Stimulated activated CD8-positive, alpha-beta memory T cell treated with anti-CD3 and anti-CD28 coated beads, Interleukin-15, amount 100 ng/mL, for 4 hours (primary cell): ENCODE measurements at places on chromosomes 6 and 20.

DNA sequence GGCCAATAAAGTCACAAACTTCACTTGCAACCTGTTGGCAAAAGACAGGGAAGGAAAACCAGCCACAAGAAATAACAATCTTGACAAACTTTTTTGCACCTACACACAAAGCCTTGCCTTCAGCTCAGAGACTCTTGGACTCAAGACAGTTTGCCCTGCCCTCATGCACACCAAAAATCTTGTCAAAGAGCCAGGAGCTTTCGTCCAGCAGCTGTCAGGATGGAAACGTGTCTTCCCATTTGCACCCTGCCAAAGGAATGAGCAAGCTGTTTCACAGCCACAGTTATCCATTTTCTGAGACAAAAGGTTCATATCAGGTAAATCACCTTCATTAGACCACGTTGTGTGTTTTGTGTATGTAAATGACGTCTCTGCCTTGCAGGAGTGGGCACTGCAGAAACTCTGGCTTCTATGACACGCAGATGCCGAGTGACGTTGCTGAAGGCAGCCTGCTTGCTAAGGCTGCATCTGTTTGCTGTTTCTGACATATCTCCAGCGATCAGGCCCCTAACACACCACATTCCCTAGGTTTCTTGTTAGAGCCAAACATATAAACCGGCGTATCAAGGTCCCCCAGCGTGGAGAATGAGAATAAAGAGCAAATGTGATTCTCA, 193.4 kb downstream of the SYNDIG1 start:
- no peak for DNase-seq

- DNase-seq: no peak
These were observed 336.0 kb downstream of the DHX35 start for GRCh38 chr20:39298121-39298520.

GRCh38 chr6:111211411-111212030, 124.2 kb downstream of the SLC16A10 start:
- no peak for DNase-seq

DNA sequence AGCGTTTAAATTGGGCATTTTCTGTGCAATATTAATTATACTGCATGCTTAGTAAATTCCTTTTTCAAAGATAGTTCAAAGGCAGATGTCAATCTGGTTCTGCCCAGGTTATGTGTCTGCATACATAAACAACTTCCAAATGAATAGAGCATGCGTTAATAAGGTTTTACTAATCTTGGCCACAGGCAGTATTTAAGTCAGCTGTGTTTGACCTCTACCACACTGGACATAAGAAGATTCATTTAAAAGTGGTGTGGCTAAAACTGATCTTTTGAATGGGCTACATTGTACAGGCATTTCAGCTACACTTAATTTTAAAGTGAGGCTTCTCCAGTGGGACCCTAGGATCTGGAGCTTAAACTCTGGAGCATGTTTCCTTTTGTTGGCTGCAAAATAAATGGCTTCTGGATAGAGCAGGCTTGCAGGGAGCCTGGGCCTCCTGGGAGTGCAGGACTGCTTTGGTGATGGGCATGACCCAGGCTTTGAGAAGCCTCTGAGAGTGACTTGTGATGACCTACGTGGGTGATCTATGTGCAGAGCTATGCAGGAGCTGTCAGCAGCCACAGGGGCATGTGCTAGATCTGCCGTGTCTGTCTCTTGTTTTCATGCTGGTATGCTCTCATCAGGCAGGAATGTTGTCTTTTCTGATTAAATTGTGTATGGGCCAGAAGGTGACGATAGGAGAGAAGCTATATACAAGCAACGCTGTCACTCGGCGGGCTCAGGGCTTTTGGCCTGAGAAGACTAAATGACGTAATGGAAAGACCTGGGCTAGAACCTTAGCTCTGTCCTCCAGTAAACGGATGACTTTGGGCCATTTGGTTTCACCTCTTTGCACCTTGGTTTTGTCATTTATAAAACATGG, 331.2 kb downstream of the QKI start:
- DNase-seq: no peak

- no peak for DNase-seq
These were observed 338 bp downstream of the SRXN1 start for GRCh38 chr20:652615-653109.

DNA sequence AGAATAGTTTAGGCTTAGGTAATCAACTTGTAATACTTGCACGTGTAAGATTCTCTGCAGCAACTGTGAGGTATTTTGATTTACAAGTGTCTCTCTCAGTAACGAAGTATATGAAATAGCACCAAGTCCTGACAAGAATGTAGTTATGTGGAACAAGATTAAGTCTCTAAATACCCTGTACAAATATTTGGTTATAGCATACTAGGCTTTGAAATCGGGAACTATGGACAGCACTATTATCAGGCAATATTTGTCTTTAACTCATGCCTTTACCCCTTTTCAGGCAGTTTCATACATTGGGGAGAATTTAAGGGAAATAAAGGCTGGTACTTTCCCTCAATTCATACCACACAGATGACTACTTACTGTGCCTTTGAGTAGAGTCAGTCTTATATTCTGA, 93.2 kb downstream of the GRIK2 start:
- DNase-seq: no peak

GRCh38 chr6:151142676-151143075, 97.1 kb upstream of the AKAP12 start:
- DNase-seq: no peak

DNA sequence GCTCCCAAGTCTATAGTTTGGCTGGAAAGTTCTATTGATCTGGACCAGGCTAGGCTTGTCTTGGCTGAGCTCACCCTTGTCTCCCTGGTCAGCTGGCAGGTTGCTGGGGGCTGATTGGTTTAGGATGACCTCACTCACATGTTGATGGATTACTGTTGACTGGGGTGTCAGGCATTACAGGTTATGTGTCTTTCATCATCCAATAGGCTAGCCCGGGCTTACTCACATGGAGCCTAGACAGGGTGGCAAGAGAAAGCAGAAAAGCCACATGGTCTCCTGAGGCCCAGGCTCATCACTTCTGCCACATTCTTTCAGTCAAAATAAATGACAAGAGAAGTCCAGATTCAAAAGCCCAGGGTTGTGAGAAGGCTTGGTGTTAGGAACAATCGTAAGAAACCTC, 103.5 kb downstream of the BFSP1 start:
- DNase-seq: no peak

DNA sequence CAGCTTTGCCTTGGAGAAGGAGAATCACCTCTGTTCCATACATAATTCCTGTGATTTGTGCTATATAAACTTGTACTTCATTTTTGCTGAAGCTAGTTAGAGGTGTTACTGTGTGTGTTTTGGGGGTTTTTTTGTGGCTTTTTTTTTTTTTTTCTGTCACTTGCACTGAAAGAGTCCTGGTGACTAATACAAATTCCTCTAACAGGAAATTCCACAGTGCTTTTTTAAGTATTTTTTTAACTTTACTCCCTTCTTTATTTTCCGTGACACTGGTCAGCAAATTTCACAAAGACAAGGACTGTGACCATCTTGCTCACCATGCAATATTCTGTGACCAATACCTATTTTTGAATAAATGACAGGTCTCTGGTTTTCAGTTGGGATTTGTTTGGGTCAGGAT, 110.5 kb downstream of the ISM1 start:
- no peak for DNase-seq

DNA sequence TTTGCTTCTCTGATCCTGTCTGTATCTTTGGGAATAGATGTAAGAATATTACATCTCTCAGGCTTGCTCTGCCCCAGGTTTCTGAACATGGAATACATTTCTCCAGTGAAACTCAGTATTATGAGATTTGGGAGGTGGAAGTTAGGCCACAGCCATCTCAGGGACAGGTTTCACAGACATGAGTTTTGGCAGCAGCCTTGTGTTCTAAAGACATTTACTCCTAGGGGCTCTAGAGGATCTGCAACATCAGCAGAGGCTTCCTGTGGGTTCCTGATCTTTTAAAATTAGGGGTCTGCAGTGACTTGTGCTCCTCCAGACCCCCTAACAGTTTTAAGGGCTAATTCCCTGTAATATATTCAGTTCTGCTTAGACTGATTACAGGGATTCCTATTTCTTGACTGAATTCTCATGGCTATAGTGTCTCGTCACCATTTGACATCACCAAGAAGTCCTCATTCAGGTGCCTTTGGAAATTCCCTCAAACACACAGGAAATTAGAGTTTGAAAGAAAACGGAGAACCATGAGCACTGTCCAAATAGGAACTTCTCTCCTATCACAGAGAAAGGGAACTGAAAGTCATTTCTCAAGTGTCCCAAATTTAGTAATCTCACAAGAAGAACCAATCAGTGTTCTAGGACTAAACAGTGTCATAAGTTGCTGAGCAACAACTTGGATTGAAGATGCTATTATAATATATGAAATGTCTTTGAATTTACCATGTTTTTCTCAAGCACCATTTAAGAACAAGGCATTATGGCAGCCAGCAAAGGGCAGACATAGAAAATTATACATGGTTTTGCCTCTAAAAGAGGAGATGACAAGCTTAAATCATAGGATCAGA, 2.5 kb upstream of the HLA-DRA start:
- no peak for DNase-seq

DNA sequence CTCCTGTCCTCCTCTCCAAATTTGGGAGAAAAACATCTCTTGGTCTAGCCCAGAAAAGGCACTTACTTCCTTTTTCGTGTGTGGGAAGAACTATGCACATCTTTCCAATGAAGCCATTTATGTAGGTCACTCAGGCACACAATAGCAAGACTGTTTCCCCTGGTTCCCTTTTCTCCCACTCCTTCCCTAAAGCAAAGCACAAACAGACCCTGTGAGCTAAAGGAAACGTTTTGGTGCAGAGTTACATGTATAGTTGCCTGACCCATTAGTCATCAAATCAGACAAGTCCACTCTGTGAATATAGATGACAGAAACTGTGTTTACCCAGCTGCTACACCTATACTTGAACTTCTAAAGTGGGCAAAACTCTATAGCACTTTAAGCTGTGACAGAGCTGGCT, 474.6 kb downstream of the COL12A1 start:
- no peak for DNase-seq

DNA sequence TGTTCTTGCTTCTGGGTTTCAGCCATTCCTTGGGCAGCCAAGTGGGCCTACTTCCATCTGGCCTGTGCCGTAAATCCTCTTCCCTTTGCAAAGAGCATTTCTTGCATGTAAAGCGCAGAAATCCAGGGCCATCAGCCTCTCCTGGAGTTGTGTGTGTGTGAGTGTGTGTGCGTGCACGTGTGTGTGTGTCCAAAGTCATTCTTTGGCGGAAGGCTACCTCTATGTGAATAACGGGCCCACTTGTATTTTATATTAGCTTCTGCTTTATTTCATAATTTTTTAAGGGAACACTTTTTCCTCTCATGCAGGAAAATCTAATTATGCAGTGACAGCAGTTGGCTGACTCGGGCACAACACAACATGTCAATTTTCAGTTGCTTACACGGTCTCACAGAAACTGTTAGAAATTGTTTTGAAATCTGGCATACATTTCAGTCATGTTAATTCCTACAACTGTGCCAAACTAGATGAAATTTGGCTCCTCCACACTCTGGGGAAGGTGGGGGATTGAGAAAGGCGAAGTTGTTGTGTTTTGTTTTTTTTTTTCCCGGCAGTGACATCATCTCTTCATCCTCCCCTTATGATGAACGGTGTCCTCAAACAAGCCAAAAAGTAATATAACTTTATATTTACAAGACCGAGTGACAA, 223.7 kb upstream of the TSHZ2 start:
- no peak for DNase-seq

DNA sequence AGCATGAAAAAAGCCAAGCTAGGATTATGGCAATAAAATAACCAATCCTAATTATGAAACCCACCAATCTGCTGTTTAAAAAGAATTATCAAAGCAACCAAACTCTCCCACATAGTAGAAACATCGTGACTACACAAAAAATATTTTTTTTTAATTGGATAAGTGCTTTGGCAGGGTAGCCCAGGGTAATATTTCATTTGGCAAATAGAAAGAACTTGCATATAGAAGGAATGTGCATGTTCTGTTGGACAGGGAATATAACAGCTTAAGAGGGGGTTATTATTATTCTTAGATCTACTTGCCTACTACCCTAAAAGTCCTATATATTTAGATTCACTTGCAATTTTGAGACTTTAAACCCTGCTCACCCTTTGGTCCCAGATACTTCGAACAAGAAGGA, 972 bp downstream of the GSTA3 start:
- no peak for DNase-seq

DNA sequence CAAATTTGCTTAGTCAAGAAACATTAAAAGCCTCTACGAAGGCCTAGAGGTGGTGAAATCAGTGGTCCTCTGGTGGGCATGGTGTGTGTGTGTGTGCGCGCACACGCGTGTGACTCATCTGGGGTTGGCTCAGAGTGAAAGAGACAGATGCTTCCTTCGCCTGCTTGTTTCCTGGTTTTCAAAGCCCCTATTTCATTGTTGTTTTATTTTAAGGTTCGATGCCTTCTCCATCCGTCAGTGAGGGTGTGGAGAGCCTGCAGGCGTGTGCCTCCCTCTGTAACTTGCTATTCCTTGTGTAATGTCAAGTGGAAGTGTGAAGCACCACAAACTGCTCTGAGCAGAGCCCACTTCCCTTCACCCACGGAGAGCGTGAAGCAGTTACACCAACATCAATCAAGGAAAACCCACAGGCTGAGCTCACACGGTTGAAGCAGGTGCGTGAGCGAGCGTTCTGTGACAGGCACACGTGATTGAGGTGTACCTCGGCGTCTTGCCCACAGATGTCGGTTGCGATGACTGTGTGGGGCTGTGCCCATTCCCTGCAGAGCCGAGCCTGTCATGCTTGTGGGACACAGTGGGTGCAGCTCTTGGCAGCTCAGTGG, 233.9 kb downstream of the PRL start:
- DNase-seq: peak; percentile 25

GRCh38 chr20:41776421-41776820, 158.2 kb upstream of the CHD6 start:
- no peak for DNase-seq

DNA sequence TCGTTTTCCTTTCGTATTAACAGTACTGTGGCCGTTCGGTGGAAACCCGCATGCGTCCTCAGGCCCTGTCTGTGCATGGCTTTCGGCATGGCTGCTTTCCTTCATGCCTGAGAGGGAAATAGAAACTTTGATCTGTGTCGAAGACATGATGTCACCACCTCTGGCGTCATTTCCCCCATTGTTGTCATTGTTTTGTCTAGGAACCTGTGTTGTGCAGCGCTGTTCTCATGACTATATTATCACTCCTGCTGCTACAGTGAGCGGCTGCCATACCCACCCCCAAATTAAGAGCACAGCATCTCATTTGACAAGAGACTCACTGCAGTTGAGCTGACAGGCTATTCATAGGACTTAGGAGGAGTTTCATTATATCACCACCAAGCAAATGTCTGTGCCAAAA, 172.3 kb downstream of the TMEM242 start:
- no peak for DNase-seq

DNA sequence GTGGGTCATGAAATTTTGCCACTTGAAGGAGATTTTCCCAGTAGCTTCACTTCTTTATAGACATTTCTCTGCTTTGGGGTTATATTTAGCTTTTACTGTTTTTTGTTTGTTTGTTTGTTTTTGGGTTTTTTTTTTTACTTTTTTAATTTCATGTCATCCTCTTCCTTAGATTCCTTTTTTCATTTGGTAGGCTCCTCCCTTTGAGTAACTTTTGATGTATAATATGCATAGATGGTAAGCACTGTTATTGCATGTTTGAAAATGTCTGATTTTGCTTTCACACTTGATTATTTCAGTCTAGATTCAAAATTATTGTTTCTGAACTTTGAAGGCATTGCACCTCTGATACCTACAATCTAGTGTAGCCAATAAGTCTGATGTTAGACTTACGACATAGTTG, 37.6 kb downstream of the PLEKHG1 start:
- no peak for DNase-seq
